ENCODE measurements at places on chromosomes 4 and X.

DNA sequence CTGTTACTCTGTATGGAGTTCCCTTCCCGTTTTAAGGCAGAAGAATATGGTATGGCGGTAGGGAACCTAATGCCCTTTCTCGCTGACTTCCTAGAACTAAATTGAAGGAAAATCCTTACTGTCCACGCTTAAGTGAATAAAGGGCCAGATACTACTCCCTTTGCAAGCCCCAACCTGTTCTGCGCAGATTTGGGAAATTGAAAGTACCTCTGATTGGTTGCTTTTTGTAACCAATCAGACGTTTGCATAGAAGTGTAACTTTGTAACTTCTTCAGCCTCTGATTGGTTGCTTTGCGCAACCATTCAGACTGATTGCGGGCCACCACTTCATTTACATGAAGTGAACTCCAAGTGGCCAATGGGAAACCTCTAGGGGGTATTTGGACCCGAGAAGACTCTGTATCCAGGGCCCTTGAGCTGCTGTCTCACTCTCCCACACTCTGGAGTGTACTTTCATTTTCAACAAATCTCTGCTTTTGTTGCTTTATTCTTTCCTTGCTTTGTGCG is 1.2 kb upstream of the TMEM33 start:
- no peak for DNase-seq

- no peak for DNase-seq
Measured at GRCh38 chr4:14518136-14518535, 484.1 kb upstream of the CPEB2 start.

DNA sequence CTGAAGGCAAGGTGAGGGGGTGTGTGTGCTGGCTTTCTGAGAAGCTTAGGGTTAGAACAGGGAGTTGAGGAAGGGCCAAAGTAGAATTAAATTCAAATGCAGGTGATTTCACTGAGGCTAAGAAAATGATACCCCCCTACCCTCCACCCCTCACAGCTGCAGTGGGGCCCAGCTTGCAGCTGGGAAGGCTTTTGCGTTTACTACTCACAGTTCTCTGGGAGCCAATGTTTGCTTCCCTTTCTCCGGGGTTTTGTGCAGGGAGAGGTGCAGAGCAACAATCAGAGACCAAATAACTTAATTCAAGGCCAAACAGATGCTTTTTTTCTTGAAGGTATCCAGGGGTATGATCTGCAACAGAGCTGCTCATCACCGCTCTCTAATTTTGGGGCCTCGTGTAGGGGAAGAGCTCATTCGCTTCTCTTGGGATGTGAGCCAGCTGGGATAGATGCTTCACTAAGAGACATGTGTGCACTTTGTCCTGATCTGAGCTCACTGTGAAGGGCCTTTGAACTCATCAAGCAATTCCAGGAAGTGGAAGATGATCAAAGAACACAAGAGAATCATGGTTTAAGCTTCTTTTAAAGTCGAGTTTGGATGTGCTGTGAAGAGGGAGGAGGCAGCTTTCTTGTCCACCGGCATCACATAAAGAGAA is 122.7 kb upstream of the C1GALT1C1 start:
- no peak for DNase-seq

DNA sequence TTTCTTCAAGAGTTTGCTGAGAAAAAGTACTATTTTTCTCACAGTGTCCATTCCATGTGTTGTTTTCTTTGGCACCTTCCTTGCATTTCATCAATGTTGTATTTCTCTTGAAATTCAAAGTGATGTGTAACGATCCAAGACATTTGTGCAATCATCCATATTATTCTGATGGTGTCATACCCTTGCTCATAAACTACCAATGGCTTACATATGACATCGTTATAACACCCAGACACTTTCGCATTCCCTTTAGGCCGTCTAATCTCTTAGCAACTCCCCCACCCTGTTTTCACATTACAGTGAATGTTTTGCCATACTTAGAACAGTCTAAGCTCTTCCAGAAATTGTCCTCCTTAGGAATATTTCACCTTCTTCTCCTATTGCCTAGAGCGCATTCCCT is 1779.0 kb downstream of the PCDH7 start:
- no peak for DNase-seq

- no peak for DNase-seq
Measured at GRCh38 chr4:167544391-167544790, 310.1 kb upstream of the SPOCK3 start.

GRCh38 chr4:22474636-22475310 is 41.1 kb downstream of the ADGRA3 start:
- no peak for DNase-seq

DNA sequence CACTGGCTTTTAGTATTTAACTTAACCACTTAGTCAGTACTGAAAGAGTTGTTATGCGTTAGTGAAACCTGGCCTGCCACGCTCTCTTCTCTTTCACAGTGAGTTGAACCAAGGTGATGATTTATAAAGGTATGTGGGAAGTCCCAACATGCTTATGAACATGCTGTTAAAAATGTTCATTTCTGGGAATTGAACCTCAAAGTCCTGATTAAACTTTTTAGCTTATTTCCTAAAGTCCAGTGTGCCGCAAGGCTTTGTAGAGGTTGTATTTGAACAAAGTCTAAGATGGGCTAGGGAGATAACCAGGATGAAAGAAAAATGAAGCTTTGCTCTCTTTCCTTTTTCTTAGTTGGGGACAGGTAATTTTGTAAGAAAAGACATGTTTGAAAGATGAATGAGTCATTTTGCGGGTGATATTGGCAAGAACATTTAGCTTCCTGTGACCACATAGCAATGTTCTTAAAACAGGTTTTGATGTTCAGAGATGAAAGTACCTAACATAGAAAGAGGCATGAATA is 270.3 kb downstream of the DTHD1 start:
- DNase-seq = no peak

DNA sequence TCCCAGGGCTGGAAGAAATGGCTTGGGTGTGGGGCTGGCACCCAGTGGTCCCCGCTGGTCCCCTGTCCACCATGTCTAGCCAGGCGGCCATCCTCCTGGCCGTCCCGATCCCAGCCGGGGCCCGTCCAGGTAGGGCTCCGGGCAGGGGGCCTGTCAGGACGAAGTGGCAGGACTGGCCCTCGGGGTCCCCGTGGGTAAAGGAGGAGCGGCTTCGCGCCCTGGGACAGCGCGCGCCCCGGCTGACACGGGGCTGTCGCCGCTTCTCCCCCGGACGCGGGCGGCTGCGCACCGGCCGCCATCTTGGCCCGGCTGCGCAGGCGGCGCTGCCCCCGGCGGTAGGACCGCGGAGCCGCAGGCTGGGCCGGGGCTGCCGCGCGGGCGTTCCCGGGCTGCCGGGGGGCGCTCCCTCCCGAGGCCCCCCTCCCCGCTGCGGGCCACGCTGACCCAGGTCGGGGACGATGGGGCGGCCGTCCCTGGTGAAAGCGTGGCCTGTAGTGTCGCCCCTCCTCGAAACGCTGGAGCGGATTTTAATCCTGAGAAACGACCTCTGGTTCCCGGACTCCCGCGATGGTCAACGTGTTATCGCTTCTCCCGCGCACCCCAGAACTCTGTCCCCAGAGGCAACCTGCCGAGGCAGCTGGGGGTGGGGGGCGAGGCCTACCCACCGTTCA is 60.4 kb upstream of the BCOR start:
- DNase-seq = peak; percentile 26

- no peak for DNase-seq
Measured at GRCh38 chr4:103197765-103198110, 405 bp downstream of the CENPE start.

- no peak for DNase-seq
Measured at GRCh38 chr4:10082047-10082446, 34.6 kb downstream of the WDR1 start.

GRCh38 chrX:123590842-123591486 is 141.9 kb downstream of the THOC2 start:
- DNase-seq = no peak

DNA sequence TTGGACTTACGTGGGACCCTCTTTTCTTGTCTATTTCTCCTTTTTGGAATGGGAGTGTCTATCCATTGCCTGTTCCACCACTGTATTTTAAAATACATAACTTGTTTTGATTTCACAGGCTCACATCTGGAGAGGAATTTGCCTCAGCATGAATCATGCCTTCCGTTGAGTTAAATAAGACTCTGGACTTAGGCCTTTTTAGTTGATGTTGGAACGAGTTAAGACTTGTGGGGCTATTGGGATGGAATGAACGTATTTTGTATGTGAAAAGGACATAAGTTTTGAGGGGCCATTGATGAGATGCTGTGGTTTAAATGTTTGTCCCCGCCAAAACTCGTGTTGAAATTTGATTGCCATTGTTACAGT is 66.2 kb downstream of the BEX3 start:
- DNase-seq = no peak

- no peak for DNase-seq
Measured at GRCh38 chr4:48746608-48747362, 33.3 kb downstream of the FRYL start.

DNA sequence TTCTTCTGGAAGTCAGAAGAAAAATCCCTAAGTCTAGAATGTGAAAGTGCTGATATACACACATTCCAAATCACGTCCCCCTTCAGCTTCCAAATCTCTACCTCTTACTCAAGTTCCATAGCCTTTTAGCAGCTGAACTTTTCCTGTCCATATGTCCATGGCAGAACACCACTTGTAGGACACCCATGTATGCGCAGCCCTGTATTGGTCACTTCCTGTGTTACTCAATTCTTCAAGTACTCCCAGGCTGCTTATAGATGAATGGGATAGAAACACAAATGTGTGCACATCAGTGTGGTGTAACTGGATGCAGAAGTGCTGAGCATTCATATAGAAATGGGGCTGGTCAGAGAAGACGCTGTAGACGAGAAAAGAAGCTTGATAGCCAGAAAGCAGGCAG is 18.8 kb downstream of the SRPX2 start:
- no peak for DNase-seq

GRCh38 chrX:7145454-7145853 is 2.1 kb upstream of the STS start:
- DNase-seq = no peak

Data from activated naive CD8-positive, alpha-beta T cell treated with anti-CD3 and anti-CD28 coated beads, Interleukin-2, amount 50 U/mL, for 24 hours (primary cell).